ENCODE measurements at places on chromosomes 6 and 20. TPM values are rescaled to one million over a fixed set of nuclear protein-coding genes. Genes with fewer than 3 reads are reported as not detected.

The LY6G6F gene
- total RNA-seq = not detected

The INSM1 gene
- 0.04 TPM for total RNA-seq

The TMC2 gene
- total RNA-seq = not detected

The PRSS16 gene
- 7.3 TPM for total RNA-seq

The PRL gene
- total RNA-seq = not detected

The MED20 gene
- 27.5 TPM for total RNA-seq

Data from PC-3 (cell line).